Purkinje cell (primary cell): ENCODE measurements at places on chromosomes 4 and X. TPM values are rescaled to one million over a fixed set of nuclear protein-coding genes. Genes with fewer than 3 reads are reported as not detected.

PLRG1 gene
- polyA plus RNA-seq: 54.5 and 86.7 TPM in 2 replicates

PGAM4 gene
- not detected in 2 replicates for polyA plus RNA-seq

ZAR1 gene
- polyA plus RNA-seq: not detected in 2 replicates

SLC9B2 gene
- polyA plus RNA-seq: 19.6 and 19.9 TPM in 2 replicates

ITM2A gene
- polyA plus RNA-seq: 6.3 and 20.3 TPM in 2 replicates

CPE gene
- polyA plus RNA-seq: 852 and 876 TPM in 2 replicates

RNF212 gene
- 0.39 and 3.2 TPM in 2 replicates for polyA plus RNA-seq

IL2 gene
- not detected in 2 replicates for polyA plus RNA-seq

KLB gene
- polyA plus RNA-seq: 0.85 TPM in 1 of 2 replicates, not detected in the other

RS1 gene
- polyA plus RNA-seq: 2.8 TPM in 1 of 2 replicates, not detected in the other

UGT2A3 gene
- not detected in 2 replicates for polyA plus RNA-seq

CT45A3 gene
- not detected in 2 replicates for polyA plus RNA-seq

NDP gene
- 6.6 and 8.0 TPM in 2 replicates for polyA plus RNA-seq
